ENCODE measurements at places on chromosomes 3 and 15. TPM values are rescaled to one million over a fixed set of nuclear protein-coding genes. Genes with fewer than 3 reads are reported as not detected.

GRCh38 chr15:89621547-89621946 is 33.7 kb downstream of the KIF7 start:
- no peak for DNase-seq

DNA sequence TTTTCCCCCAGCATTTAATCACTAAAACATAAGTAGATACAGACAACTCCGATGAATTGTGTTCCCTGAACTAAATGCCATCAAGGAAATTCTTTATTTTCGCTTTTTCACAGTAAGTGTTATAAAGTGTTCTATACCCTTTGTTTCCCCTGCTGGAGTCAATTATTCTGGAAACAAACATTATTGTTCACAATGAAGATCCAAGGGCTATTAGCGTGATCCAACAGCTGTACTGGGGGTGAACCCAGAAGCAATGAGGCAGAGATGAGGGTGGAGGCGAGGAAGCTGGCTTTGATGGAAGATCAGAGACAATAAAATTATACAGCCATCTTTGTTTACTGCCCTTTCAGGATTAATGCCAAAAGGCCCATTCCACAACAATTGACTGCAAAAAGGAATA is 250.3 kb upstream of the IGF1R start:
- DNase-seq, result no peak

Gene PRKCI
- 67.4 TPM for total RNA-seq

Gene LINGO1
- 28.2 TPM for total RNA-seq

GRCh38 chr3:132222868-132223538 is 94.2 kb upstream of the ACP3 start:
- peak; percentile 20 for DNase-seq

Gene CADPS
- 11.7 TPM for total RNA-seq

Gene CAND2
- 2.4 TPM for total RNA-seq

- DNase-seq, result no peak
These were observed 453.3 kb downstream of the ROBO1 start for GRCh38 chr3:79314544-79314943.

DNA sequence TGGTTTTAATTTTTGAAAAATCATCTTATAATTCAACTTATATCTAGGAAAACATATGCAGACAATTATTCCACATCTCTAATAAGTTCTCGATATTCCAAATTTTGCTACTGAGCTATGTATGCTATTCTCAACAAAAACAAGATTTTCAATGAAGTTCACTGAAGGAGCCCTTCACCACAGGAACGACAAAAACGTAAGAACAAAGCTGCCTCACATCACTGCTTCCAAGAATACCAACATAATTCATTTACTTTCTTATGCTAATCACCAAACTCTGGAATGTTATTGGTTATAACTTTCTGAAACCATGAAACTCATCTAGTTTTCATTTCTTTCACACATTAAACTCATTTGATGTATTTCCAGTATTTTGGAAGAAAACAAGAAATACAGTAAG is 49.7 kb downstream of the GNB4 start:
- no peak for DNase-seq

- no peak for DNase-seq
These were observed 101.0 kb upstream of the NMNAT3 start for GRCh38 chr3:139778682-139779233.

Gene AADACL2
- total RNA-seq, result not detected

DNA sequence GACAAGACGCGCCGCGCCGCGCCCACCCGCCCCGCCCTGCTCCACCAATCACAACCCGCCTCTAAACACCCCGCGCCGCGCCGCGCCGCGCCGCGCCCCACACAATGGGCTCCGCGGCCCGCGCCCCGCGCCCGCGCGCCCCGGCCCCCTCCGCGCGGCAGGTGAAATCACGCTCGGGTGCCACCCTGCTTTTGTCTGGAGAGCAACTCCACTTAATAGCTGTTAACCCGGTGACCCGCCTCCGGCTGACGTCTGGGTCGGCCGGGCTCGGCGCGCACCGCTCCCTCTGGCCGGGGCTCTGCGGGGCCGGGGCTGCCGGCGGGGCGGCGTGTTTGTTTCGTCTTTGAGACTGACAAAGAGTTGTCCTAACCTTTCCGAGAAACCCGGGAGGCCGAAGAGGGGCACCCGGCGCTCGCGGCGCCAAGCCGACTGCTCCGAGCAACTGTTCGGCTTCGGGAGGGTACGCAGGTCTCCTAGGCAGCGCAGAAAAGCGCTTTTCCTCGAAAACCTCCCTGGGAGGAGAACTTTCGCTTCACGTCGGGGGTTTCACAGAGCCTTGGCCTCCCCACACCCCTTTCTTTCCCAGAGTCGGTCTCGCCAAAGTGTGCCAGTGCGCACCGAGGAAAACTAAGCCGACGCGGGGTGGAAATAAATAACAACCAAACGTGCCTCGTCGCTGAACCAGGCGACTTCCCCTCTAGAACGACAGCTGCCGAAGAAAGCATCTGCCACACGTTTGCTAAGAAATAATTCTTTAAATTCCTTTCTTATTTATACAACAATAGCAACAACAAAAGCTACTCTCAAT is 518.4 kb downstream of the FOXP1 start:
- peak; percentile 86 for DNase-seq

All from neural progenitor cell (in vitro differentiated cells).